Activated T-cell treated with anti-CD3 and anti-CD28 coated beads for 1 hour (primary cell): ENCODE measurements at places on chromosomes 1 and 21.

- no peak for DNase-seq
Measured at GRCh38 chr1:113517983-113518382, 127.7 kb downstream of the MAGI3 start.

GRCh38 chr1:155003766-155004351 lies 1.3 kb downstream of the ZBTB7B start:
- DNase-seq, result no peak

- no peak for DNase-seq
Measured at GRCh38 chr1:110068646-110069403, 1.6 kb downstream of the ALX3 start.

- DNase-seq, result no peak
Measured at GRCh38 chr1:151849126-151849525, 4.4 kb downstream of the THEM5 start.
